Hematopoietic multipotent progenitor cell treated with erythropoietin and hydrocortisone succinate and interleukin-3 and kit ligand, for 8 days (in vitro differentiated cells): ENCODE measurements at places on chromosomes 5 and 9.
A peak's percentile ranks its signal among the peaks of the same experiment; 100 is the strongest.

DNA sequence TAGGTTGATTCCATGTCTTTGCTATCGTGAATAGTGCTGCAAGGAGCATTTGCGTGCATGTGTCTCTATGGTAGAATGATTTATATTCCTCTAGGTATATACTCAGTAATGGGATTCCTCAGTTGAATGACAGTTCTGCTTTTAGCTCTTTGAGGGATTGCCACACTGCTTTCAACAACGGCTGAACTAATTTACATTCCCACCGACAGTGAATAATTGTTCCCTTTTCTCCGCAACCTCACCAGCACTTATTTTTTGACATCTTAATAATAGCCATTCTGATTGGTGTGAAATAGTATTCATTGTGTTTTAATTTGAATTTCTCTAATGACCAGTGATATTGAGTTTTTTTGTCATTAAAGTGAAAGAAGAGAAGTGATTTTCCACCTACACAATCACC, 18.5 kb downstream of the IFNA5 start:
- DNase-seq, result no peak

GRCh38 chr9:76451234-76451633, 7.7 kb upstream of the GCNT1 start:
- no peak for DNase-seq

DNA sequence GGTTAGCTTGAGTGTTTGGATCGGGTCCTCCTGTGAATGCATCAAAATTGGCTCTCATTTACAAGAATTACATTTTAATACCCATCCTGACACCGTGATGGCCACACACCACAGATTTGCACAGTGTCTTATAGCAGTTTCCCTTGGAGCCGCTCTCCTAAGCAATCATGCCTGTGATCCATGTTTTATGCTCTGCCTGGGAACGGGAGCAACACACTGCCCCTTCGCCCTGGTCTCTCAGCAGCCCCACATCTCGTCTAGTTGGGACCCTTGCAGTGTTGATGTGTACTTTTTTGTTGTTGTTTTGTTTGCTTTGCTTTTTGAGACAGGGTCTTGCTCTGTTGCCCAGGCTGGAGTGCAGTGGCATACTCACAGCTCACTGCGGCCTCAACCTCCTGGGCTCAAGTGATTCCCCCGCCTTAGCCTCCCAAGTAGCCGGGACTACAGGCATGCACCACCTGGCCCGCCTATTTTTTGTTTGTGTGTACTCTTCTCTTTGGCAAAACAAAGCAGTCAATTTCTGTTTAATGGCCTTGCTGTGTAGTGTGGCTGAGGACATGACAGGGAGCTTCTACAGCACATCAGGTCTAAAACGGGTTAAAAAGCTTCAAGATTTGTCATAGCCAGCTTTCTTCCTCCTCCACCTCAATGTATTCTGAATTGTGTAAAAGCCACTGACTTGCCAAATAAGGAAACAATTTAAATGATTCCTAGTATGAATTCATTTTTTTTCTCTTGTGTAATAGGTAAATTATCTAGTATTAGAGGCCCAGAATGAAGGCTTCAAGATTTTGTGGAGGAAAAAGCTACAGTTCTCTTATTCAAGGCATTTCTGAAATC, 101.6 kb upstream of the TBCA start:
- no peak for DNase-seq

- DNase-seq, result no peak
Observed at GRCh38 chr5:144307736-144308135, 137.1 kb downstream of the KCTD16 start.

GRCh38 chr5:32752411-32752810, 41.3 kb downstream of the NPR3 start:
- DNase-seq, result no peak

DNA sequence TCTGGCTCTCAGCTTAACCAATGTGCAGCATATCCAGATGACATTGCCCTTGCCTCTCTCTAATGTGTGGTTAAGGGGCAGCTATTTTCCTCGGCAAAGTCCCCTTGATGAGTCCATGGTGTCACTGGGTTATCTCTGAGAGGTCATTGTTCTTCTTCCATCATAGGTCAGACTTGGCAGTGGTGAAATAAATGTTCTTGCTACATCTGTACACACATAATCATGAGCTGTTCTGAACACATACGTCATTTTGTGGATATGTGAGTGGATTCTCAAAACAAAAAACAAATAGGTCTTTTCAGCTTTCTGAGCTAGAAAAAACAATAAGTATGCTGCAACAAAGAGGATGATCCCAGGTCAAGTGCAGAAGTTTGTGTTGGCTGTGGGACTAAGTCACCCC, 134.7 kb upstream of the PTPN3 start:
- DNase-seq, result no peak

GRCh38 chr5:114437936-114438335, 76.1 kb downstream of the KCNN2 start:
- no peak for DNase-seq

DNA sequence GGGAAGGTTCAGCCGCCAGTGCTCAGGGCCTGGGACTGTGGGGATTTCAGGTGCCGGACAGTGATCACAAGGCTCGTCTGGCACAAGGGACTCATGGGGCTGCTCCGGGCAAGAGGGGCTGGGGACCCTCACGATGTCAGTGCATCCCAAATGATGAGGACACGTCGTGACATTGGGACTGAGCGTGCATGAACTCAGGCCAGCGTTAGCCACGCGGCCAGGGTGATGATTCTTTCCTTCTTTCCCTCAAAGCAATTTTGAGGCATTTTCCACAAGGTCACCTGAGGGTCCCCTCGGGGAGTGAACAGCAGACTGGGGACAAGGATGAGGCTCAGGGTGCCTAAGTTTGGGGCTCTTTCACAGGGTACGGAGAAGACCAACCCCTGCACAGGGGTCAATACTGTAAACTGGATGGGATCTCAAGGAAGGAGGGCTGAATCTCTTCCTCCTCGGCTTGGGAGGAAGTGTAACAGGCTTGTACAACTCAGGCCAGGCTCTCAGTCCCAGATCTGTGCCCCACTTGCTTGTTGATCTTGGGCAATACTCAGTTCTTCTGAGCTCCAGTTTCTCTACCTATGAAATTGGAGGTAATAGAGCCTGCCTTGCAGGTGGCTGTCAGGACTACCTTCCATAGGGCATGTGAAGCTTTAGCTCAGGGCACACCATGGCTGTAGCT, 78.5 kb downstream of the PRRT1B start:
- DNase-seq, result no peak

DNA sequence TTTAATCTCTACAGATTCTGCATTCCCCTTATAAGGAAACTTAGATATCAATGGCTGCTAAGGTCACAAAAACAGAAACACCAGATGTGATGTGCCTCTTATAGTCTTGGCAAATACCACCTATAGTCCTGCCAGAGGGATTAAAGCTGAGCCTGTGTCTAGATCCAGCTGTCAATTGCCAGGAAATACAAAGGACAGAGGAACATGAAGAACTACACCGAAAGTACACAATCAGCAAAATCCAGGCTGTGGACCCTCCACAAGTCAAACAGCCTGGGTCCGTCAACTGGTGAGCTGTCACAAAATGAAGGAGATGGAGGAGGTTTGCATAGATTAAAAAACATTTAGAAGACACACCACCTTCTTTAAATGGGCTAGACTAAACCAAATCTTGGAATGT, 85.4 kb downstream of the KLF4 start:
- no peak for DNase-seq

- peak; percentile 61 for DNase-seq
Observed at GRCh38 chr5:149434162-149435014, 55.3 kb upstream of the IL17B start.

GRCh38 chr5:61332358-61332749, 296 bp downstream of the ZSWIM6 start:
- DNase-seq, result peak; percentile 23

DNA sequence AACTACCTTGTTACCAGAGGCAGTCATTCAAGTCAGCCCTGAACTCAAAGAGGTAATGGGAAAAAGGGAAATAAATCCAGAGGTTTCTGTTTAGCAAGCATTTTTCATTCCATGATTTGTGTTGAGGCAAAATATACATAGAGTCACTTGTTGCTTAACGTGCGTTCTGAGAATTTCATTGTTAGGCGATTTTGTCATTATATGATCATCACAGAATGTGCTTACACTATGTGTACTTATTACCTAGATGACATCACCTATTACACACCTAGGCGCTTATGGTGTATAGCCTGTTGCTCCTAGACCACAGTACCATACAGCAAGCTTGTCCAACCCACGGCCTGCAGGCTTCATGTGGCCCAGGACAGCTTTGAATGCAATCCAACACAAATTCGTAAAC, 36.2 kb downstream of the NUP214 start:
- no peak for DNase-seq

- DNase-seq, result no peak
Observed at GRCh38 chr5:17396247-17396646, 101.8 kb upstream of the TAF11L2 start.

GRCh38 chr9:31848505-31849285, 535.7 kb upstream of the ACO1 start:
- DNase-seq, result no peak

DNA sequence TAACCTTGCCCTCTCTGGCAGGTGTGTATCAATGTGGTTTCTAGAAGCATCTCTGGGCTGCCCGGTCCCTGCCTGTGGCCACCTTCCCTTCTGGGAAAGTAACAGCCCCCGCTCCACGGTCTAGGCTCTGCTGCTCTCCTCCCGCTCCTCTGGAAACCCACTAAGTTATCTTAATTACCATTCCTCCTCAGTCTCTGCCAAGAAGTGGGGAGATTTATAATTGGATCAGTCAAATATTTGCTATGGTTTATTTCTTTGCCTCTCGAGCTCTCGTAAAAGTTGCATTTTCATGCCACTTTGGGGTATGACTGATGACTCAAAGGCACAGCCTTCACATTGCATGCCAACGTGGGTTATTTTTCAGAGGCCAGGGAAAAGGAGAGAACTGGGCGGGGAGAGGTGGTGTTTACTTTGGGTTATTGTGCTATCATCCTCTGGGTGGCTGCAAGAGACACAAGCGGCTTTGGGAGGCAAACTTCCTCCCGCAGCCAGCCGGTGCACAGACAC, 205.3 kb upstream of the WWC1 start:
- DNase-seq, result no peak

- no peak for DNase-seq
Observed at GRCh38 chr9:36100532-36100931, 36.0 kb upstream of the GLIPR2 start.

DNA sequence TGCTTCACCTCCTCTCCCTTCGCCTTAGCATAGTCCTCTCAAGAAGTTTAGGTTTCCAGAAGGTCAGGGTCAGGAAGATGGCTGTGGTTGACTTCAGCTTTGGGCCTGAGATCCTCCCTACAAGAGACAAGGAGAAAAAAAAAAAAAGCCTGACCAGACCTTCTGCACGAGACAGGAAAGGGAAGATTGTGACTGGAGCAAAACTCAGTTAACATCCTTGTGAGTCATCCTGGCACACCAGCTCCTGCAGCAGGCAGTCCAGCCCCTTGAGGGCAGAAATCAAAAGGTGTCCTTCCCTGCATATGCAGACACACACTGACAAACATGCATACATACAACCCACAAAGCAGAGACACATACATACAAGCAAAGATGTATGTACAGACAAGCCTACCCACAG, 18.0 kb upstream of the ENHO start:
- DNase-seq, result no peak

GRCh38 chr9:97640325-97640724, 6.7 kb downstream of the NCBP1 start:
- no peak for DNase-seq

- no peak for DNase-seq
Observed at GRCh38 chr5:96885518-96886338, 9.4 kb downstream of the ERAP2 start.

GRCh38 chr9:88990729-88991065, 571 bp upstream of the S1PR3 start:
- no peak for DNase-seq

DNA sequence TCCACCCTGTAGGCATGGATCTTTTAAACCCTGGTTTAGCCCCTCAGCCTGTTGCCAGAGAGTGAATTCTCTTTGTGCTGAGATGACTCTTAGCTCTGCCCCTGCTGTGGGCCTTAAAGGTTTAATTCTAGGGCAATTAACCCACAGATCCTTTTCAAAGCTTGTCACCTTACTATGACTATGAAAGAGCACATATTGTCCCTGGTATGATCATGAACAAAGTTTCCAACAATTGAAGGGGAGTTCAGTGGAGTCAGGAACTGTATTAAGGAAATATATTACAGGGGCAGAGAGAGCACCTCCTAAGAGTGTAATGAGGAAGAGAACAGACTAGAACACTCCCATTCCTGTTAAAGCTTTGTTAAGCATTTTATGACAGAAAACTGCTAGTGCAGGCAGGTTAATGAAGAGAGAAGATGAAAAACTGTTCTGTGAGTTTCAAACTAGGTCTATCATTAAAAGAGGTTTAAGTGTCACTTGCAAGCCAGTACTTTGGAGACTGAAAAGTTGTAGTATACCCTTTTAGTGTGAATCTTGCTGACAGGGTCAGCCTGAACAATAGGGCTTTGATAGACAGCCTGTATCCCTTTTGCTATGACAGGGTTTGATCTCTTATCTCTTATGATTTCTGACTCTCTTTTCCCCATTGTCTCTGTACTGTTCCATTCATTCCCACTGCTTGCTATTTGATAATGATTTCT, 104.2 kb upstream of the ELL2 start:
- DNase-seq, result no peak

- DNase-seq, result no peak
Observed at GRCh38 chr5:82720213-82721086, 356.7 kb downstream of the TMEM167A start.

DNA sequence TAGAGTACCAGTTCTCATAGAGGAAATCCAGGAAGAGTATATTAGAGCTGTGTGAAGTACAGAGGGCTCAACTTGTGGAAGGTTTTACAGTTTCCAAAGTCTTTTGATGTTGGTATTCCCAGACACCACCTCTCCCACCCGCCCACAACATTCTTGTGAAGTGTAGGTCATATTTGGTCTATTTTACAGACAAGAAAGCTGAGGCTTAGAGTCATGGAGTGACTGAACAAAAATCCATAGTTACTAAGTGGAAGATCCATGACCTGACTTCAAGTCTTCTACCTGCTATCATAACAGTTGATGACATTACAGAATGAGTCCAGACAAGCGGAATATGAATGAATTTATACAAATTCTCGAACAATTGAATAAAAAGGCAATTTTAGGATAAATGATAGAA, 187.1 kb upstream of the RPS23 start:
- DNase-seq, result no peak

- DNase-seq, result no peak
Observed at GRCh38 chr5:128799945-128800344, 165.3 kb upstream of the SLC27A6 start.

GRCh38 chr9:12629067-12629466, 64.1 kb upstream of the TYRP1 start:
- DNase-seq, result no peak

GRCh38 chr5:124642151-124642550, 104.3 kb downstream of the ZNF608 start:
- DNase-seq, result no peak
